NCI-H1092 (cell line): ENCODE measurements at places on chromosomes 5 and 9.

DNA sequence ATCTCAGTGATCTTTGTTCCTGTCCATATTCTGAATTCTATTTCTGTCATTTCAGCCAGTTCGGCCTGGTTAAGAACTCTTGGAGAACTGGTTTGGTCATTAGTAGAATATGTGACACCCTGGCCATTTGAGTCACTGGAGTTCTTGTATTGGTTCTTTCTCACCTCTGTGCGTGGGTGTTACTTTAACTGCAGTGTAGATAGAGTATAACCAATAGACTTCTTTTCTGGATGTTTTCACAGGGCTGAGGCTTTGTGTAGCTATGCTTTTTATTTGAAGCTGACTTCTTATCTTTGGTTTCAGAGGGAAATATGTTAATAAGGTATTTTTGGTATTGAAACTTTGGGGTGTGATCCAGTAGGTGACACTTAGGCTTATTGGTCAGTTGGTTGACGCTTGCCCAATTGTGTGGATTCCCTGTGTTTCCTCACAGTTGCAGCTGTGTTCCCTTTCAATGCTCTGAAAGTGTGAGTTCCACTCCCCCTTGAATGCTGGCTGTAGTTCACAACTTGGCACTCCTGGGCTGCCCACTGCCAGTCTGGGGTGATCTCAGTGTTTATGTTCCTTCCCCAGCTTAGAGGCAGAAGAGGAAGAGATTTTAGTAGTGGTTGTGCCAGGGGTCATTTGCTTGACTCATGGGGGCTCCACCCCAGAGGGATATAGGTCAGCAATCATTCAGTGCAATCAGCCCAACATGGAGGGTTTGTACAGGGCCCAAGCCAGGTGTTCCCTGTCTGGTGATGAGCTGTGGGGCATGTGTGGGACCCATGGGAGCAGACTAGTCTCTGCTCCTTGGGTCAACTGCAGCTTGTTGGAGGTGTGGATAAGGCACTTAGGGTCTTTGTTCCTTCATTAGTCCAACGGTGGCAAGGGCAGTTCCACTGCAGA is 34.9 kb upstream of the TEK start:
- DNase-seq, result no peak

GRCh38 chr9:88322906-88323566 is 65.2 kb upstream of the SPIN1 start:
- DNase-seq, result no peak

DNA sequence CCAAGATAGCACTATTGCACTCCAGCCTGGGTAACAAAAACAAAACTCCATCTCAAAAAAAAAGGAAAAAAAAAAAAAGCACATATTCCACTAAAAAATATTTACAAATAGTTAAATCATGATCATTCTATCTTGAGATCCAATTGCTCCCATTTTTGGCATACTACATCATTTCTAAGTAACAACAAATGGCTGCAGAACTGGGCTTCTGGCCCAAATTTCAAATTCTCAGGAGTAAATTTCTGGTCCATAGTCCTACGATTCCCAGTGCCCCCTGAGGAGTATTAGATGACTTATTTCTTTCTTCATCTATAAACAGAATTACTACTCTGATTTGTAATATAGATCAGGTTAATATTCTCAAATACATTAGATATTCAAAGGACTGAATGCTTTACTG is 62.1 kb downstream of the CEMIP2 start:
- DNase-seq, result no peak

DNA sequence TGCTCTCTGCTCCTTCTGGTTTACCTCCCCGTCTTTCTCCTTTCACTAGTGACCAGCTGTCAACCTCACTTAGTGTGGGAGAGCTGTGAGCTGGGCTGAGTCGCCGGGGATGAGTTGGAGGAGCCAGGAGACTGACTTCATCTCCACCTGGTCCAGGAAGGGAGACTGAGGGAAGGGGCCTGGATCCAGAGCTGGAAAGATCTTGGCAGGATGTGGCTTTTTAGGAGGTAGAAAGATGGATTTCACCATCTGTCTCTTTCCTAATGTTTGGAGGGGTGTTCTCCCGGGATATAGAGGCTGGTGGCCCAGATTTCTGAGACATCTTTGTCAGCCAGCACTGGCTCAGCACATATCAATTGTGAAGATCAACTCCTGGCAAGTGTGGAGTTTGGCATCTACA is 37.1 kb upstream of the TNC start:
- DNase-seq, result no peak

- DNase-seq, result no peak
These were observed 846 bp upstream of the TRAF1 start for GRCh38 chr9:120927269-120928014.

DNA sequence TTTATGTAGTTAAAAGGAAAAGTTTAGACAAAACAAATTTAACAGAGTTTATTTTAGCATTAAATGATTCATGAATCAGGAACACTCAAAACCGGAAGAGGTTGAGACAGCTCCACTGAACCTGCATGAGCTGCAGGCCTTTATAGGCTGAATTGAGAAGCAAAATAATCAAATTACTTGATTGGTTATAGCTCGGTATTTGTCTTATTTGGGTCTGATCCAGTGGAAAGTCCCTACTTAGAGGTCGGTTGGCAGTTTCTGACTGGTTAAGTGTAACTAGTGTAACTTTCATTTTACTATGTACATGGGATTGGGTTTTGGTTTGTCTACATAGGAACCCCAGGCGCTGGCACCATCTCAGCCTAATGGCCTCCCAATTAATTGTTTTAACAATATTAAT is 74.1 kb upstream of the PIK3R1 start:
- no peak for DNase-seq

DNA sequence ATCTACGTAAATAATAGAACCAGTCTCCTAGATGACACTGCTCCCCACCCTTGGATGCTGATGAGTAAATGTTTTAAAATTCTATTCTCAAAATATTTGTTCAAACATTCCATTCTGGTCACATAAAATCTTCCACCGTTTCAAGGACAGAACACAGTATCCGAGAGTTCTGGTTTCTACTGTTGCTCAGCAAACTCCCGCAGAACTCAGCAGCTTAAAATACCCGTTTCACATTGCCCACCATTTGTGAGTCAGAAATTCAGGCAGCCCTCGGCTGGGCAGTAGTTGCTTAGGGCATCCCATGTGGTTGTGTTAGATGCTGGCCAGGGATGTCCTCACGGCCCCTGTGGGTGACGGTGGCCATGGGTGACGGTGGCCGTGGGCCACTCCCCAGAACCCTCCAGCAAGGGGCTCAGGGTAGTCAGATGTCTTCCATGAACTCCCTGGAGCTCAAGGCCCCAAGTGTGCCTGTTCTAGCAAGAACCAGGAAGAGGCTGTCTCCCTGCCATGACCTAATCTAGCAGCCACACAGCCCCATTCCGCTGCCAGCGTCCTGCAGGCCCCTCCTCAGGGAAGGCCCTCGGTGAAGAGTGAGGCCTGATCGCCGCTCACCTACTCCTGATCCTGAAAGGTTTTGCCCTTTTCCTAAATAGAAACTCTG is 17.4 kb downstream of the MGAT1 start:
- no peak for DNase-seq

- no peak for DNase-seq
These were observed 331.5 kb upstream of the GRIN3A start for GRCh38 chr9:102069969-102070368.

GRCh38 chr5:75744355-75744754 is 27.1 kb upstream of the POC5 start:
- no peak for DNase-seq

GRCh38 chr5:79074641-79075040 is 5.1 kb downstream of the BHMT2 start:
- DNase-seq, result no peak

DNA sequence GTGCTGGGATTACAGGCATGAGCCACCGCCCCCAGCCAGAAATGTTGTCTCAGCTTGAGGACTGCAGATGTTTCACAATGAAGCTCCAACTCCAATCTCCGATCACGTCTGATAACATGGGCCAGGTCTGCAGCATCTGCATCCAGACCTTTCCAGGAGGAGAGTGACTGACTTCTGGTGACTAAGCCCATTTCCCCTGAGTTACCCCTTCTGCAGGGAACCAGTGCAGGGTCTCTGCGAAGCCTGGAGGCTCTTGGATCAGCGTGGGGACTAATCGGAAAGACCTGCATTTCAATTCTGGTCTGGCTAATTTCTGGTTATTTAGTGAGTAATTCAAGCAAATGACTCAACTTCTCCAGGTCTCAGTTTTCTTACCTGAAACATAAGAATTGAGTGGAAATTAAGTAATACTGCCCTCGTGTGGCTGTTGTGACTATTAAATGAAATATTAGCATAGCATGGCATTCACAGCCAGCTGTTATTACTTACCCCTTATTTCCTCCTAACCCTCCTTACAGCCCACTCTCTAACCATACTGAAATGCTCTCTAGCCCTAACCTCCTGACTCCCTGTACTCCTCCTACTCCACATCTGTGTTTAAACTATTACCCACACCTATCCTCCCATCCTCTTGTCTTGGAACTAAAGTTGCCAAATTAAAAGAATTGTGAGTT is 2.2 kb upstream of the GNPDA1 start:
- DNase-seq, result peak; percentile 5

GRCh38 chr9:137268538-137269201 is 8.9 kb upstream of the TOR4A start:
- DNase-seq, result no peak

GRCh38 chr9:3963643-3964369 is 336.1 kb downstream of the GLIS3 start:
- DNase-seq, result no peak

- no peak for DNase-seq
These were observed 155.1 kb upstream of the SMIM23 start for GRCh38 chr5:171630350-171631065.

GRCh38 chr9:94289691-94290090 is 30.6 kb downstream of the ZNF169 start:
- DNase-seq, result no peak

DNA sequence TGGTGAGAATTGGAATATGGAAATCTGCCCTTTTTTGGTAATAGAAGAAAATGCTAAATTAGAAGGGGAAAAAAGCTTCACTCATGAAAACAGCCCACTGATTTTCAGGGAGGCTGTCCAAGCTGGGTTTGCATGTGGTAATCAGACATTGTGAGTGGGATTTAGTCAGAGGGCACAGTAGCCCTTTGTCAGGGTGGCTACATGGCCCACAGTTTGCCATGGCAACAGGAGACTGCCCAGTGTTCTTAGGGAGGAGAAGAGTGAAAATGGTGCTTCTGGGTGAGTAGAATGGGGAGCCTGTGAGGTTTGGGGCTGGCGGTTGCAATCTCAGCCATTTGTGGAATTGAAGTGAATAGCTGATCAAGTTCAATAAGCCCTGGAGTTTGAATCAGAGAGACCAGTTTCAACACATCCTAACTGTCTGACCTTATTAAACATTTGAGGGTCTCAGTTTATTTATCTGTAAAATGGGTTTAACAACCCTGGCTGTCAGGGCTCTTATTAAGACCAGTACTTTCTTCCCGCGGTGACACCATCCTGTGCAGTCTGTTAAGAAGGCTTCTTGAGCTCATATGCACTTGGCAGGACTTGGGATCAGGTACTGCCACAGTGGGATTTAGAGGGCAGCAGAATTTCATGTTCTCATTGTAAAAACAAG is 107.6 kb upstream of the TNC start:
- no peak for DNase-seq

- DNase-seq, result no peak
These were observed 84.0 kb upstream of the GOLGA1 start for GRCh38 chr9:125024917-125025316.

DNA sequence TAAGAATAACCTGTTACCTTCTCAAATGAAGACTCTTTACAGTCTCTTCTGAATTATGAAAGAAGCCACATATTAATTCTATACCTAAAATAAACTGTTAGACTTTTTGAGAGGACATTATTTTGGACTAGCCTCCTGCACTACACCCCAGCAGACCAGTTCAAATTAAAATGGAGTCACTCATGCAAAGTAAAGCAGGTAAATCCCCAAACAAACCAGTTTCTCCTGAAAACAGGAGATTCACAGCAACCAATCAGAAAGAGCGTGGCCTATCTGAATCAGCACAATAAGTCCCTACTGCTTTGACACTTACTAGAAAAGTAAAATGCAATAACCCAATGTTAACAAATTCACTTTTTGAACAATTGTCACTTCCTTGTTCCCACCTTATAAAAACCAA is 58.8 kb downstream of the PTBP3 start:
- DNase-seq, result no peak

GRCh38 chr5:54997081-54997480 is 11.7 kb upstream of the ESM1 start:
- no peak for DNase-seq

DNA sequence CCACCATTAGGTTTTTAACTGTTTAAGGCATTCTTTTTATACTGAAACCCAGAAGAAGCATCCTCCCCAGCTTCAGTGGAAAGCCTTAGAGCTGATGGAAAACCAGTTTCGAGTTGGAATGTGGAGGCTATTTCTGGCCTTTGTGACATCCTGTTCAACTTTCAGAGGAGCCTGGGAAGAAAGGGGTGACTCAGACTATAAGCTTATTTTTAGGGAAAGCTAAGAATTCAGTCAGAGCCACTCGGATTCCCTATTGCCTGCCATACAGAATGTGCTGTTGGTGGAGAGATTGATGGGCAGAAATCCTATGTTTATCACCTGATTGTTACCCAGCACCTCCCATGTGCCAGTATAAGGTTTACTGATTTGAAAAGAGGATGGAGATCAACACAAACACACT is 19.8 kb downstream of the PALM2AKAP2 start:
- DNase-seq, result no peak

DNA sequence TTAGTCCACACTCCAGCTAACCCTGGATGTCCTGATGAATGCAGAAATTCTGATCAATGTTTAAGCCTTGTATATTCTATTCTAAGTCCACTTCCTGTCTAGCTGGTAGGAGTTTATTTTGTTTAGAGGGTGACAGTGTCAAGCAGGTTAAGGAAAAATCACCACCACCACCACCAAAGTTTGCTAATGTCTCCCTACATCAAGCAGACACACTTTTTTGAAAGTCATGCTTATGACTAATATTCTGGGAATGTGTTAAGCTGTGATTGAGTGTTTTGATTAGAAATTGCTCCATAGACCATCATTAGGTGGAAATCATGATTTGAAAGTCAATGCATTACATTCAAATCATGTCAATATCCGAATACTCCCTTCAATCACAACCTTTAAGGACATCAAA is 1530.1 kb downstream of the MAT2B start:
- no peak for DNase-seq
